ENCODE measurements at places on chromosomes 13 and 19.

DNA sequence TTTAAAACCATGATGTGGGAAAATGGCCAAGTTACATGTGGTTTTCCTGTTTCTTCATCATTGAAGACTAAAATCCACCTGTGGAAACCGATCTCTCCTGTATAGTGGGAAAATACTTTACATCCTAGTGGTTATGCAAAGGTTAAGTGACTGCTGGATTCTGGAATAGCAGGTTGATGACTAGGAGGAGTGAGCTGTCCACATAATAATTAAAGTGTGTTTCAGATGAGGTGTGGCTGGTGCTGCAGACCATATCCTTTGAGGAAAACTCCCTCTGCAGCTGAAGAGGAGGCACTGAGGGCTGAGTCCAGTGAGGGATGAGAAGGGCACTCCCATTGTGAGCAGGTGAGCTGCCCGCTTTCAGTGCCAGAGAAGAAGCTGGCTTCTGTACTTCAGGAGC is 43.2 kb downstream of the DCLK1 start:
- DNase-seq = no peak

- no peak for DNase-seq
These were observed 314.4 kb downstream of the PCDH9 start for GRCh38 chr13:66915596-66916185.

DNA sequence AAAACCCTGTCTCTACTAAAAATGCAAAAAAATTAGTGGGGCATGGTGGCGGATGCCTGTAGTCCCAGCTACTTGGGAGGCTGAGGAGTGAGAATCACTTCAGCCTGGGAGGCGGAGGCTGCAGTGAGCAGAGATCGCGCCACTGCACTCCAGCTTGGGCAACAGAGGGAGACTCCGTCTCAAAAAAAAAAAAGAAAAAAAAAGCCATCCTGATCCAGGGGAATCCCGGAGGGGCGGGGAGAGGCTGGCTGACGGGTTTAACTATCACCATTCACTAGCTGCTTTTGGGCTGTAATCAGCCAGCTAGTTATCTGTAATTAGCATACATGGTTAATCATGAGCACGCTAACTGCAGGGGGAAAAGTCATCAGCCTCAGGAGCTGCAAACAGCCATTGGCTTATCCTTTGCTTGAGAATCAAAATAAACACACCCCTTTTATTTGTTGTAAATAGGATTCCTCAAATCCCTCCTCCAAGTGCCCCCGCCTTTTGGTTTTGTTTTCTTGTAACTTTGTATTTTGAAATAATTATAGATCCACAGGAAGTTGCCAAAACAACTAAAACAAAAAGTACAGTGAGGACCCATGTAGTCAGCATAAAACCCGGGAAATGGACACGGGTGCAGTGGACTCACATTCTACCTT is 9.6 kb downstream of the FSD1 start:
- no peak for DNase-seq

DNA sequence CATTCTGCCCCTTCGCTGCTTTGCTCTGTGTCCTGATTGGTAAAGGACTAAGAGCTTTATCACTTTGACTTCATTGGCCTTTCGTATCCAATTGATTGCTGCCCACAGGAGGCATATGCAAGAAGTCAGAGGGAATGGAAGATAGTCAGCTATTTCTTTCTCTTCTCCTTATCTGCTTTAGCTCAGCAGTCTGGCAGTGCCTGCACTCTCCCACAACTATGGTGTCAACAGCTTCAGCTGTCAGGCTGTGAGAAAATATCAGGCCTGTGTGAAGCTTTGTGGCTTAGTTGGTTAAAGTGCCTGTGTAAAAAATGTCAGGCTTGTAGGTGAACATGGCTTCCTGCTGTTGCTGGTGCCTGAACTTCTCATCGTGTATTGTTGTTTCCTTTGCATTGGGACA is 243.0 kb downstream of the PCDH17 start:
- DNase-seq = peak; percentile 2

DNA sequence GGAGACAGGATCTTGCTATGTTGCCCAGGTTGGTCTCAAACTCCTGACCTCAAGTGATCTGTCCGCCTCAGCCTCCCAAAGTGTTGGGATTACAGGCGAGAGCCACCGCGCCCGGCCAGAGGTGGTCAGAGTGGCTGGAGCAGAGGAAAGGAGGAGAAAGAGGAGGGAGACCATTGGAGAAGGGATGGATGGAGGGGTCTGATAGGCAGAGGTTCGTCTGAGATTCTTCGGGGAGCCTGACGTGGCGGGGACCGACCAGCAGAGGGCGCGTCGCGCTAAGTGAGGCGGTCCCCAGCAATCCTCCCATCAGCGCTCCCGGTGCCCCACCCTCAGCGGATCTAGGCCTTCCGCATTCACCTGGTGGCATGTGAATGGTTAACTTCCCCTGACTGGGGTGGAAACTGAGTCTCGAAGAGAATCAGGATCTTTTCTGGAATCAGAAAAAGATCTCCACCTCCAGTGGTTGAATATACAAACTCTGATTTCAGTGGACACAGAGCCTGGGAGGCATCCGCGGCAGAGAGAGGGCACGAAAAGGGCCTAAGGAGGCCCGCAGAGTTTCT is 8.8 kb downstream of the GTPBP3 start:
- DNase-seq = peak; percentile 92

DNA sequence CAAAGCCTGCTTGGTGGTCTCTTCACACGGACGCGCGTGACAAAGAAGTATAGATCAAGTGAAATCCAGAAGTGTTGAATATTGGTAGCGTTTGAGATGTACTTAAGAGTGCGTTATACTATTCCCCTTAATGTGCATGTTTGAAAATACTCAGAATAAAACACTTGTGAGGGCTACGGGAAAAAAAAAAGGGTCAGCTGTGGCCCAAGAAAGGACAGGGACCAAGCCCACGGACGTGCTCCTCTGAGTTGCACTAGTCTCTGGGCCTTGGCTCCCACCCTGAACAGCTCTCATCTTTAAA is 622 bp upstream of the RBM42 start:
- DNase-seq = no peak

- DNase-seq = no peak
These were observed 22.5 kb downstream of the ZDHHC20 start for GRCh38 chr13:21436582-21436981.

GRCh38 chr19:46378268-46378667 is 31.4 kb downstream of the PPP5C start:
- DNase-seq = no peak

DNA sequence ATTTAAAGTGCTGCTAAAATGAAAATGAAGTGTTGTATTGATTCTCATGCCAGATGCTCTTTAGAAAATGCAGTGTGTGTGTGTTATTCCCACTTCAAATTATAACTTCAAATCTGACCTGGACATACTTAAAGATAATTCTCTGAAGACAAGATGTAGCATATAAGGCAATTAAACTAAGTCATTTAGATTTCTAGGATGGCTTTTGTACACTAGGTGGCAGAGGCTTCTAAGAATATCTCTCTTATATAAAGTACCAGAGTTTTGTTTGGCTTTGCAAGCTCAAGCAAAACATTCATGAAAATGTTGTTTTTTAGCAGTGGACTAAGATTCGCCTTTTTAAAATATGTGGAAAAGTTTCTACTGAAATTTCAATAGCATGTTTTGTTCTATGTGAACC is 407.2 kb downstream of the GPC5 start:
- no peak for DNase-seq

DNA sequence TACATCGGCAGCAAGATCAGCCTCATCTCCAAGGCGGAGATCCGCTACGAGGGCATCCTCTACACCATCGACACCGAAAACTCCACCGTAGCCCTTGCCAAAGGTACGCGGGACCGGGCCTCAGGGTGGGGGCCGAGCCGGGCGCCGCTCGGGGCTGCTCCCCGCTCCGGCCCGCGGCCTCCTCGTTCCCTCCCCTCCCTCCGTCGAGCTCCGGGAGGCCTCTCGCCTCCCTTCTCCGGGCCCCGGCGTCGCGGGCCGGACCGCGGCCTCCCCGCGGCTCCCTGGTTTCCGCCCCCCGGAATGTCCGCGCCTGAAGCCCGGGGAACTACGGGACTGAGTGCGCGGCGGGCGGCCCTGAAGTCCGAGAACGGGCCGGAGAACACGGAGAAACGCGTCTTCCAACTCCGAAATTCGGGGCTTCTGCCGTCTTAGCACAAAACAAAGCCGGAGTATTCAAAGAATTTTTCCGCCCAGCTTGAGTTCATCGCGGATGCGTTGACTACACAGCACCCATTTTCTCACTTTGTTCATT is 423 bp downstream of the LSM14A start:
- DNase-seq = no peak

DNA sequence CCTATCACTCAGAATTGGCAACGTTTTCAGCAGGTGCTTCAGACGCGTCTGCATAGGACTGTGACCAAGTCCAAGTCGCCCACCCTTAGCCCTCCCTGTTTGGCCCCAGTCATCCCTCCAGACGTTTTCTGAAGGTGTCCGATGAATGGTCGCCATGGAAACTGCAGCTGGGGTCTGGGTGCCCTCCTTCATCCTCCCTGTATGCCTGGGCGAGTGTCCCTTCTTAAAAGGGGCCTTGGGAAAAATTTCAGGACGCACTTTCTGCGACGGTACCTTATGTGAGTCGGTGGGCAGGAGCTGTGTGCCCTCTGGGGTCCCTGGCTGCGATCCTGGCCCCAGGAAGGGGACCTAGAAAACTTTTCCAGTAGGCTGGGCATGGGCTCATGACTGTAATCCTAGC is 25.1 kb downstream of the MAN2B1 start:
- DNase-seq = no peak

- no peak for DNase-seq
These were observed 43.8 kb downstream of the SPTBN4 start for GRCh38 chr19:40510526-40511115.
